Lung (tissue), 17 donors: ENCODE measurements at places on chromosomes 5 and 9. TPM values are rescaled to one million over a fixed set of nuclear protein-coding genes. Genes with fewer than 3 reads are reported as not detected.

Gene KIF24
- 3.0 TPM for total RNA-seq

- no peak for DNase-seq
These were observed 488.2 kb downstream of the TLE4 start for GRCh38 chr9:80059979-80060378.

- DNase-seq: no peak
These were observed 32.5 kb downstream of the IDNK start for GRCh38 chr9:83655433-83655832.

Gene ADAMTSL2
- 11.1 TPM for total RNA-seq

Gene FBP2
- 0.88 TPM for total RNA-seq

Gene FBP1
- 238 TPM for total RNA-seq
